ENCODE measurements at places on chromosomes 5 and 9. TPM values are rescaled to one million over a fixed set of nuclear protein-coding genes. Genes with fewer than 3 reads are reported as not detected.

Gene CTXN3
- total RNA-seq = not detected

Gene FOXD4L5
- under 0.01 TPM for total RNA-seq

Gene NR2F1-AS1
- total RNA-seq = 3.7 TPM

Gene C9orf152
- total RNA-seq = not detected

Gene NAA35
- 13.0 TPM for total RNA-seq

Gene NOXA1
- 2.1 TPM for total RNA-seq

Gene CDX1
- total RNA-seq = not detected

Gene ENG
- total RNA-seq = 76.9 TPM

Gene MSMP
- 6.2 TPM for total RNA-seq

Gene DND1
- 0.49 TPM for total RNA-seq

Gene TEX48
- total RNA-seq = not detected

Gene FKTN
- total RNA-seq = 3.7 TPM

Gene F2RL1
- 111 TPM for total RNA-seq

Gene CD14
- total RNA-seq = 3.2 TPM

Gene IFNK
- not detected for total RNA-seq

Gene PCDHGA11
- 14.5 TPM for total RNA-seq

Gene TNFSF15
- 0.32 TPM for total RNA-seq

Gene ZNF622
- total RNA-seq = 30.9 TPM

Gene PCDHB8
- total RNA-seq = 0.16 TPM

Gene ZDHHC11
- total RNA-seq = 2.1 TPM

Gene DPP7
- 85.8 TPM for total RNA-seq

Gene CEL
- total RNA-seq = 0.44 TPM

Gene SUSD3
- total RNA-seq = 0.16 TPM

Gene GLDC
- 4.3 TPM for total RNA-seq

Gene FKBP15
- 21.0 TPM for total RNA-seq

All from bladder microvascular endothelial cell (primary cell).